ENCODE measurements at places on chromosomes 2 and 18.

- DNase-seq: no peak
These were observed 266.7 kb downstream of the AFF3 start for GRCh38 chr2:99875627-99876201.

DNA sequence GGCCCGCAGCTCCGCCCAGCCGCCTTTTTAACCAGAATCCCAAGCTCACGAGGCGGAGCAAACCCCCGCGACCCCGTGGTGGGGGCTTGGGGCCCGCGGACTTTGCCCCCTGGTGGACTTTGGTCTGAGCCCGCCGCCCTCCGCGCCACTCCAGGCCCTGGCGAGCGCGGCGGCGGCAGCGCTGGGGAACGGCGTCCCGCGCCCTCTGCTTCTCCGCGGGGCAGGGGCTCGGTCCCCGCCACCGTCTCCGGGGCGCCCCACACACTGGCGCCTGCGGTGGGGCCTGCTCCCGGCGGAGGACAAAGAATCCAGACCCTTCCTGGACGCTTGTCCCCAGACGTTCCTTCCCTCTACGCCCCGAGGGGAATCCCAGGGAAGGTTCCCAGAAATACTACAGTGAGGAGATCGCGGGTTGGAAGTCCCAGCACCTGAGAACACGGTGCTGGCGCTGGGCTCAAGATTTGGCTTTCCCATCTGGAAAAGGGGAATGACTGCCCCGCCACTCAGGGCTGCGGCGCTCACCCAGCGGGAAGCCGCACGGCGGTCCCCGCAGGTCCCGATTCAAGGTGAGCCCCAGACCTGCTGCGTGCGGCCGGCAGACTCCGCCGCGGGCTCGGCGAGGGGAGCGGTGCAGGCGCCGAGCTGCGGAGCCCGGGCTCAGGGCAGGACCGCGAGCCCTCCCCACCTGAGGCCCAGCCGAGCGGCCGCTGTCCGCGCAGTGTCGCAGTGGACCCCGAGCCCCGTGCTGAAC lies at the start of gene HAAO:
Gene HAAO (minus strand): TSS at position 1 of the 751 bp plus-strand sequence. CDS start 47 bp downstream, outside the sequence.
- no peak for DNase-seq

- DNase-seq: no peak
These were observed 493.5 kb upstream of the MYT1L start for GRCh38 chr2:2824588-2824987.

DNA sequence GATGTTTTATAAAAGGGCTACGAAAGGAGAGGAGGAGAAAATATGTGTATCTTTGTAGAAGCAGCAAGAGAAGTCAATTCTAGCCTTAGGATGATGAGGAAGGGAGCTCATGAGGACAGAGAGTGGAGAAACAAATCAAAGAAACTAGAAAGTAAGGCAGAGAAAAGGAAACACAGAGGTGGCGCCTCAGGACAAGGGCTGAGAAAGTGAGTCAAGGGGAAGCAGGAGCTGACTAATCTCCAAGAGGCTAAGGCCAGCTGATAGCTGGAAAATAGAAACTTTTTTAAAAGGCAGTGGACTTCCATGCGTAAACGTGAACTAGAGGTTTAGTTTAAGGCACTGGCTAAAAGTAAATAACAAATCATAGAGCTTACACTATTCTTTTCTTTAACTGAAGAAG lies 173.3 kb downstream of the ANKRD44 start:
- DNase-seq: no peak

DNA sequence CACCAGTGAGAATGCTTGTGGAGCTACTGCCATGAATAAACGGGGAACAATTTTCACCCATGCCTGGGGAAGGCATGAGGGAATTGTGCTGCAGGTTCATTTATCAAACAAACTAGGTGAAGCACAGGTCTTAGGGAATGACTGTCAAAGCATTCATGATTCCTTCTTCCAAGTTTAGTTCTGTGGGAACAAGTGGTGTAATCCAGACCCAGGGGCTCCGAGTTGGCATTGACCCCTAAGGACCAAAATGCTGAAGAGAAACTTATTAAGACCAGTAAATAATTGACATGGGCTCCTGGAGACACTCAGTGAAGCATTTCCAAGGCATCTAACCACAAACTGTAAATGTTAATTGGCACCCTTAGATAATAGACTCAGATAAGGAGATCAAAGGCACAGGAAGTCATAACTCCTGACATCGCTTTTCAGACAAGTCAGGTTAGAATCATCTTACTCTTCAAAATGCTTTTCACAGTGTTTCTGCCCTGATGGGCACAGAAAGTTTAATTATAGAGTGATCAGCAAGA lies 96.9 kb downstream of the SPP2 start:
- DNase-seq: no peak

GRCh38 chr2:187996630-187997029 lies 295.0 kb upstream of the GULP1 start:
- no peak for DNase-seq

DNA sequence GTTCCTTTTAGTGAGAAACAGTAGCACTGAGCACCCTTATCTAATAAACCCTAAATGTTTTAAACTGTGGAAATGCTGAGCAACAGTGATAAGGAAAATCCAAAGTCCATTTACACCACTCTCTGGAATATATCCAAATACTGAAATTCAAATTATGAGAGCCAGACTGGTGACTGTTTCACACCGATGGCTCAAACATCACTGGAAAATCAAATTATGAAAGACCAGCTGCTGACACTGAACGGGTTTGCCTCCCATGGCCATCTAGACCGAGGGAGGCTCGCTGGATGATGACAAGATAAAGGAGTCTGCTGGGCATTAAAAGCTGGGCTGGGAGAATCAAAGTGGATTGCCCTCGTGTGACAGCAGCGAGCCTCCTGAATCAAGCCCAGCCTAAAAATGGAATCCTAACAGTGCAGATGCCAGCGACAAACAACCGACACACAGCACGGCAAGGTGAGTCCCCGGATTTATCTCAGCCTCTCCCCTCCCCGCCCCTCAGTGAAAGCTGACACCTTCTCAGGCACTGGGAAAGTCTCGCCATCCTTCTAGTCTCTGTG lies 30.3 kb downstream of the SERPINE2 start:
- DNase-seq: no peak

DNA sequence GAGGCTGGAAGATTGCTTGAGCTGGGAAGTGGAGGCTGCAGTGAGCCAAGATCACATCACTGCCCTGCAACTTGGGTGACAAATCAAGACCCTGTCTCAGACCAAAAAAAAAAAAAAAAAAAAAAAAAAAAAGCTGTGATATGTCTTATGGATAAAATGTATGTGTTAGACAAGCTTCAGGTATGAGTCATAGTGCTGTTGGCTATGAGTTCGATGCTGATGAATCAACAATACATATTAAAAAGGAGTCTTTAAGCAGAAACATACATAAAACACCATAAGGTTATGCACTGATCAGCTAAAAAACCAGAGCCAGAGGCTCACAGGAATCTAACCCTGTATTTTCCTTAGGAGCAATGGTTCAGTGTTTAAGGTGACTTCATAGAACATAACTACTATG lies 332.3 kb downstream of the NCKAP5 start:
- no peak for DNase-seq

- DNase-seq: no peak
These were observed 191.4 kb upstream of the OSR1 start for GRCh38 chr2:19549821-19550220.

DNA sequence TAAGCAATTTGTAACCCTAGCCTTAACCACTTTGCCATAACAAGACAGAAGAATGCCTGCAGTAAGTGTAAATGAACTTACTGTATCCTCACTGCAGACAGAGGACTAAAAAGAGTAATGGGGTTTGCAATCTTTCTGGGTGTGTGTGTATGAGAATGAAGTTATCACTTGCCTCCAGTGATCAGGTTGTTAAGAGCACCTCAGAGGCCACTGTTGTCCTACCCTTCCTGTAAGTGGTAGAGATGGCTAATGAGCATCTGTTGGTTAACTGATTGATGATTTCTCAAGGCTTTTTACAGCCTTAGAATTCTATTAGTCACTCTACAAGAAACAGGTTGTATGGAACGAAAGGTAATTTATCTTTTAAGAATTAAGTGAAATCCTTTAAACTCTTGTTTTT lies 27.6 kb upstream of the GTF2A1L start:
- DNase-seq: no peak

DNA sequence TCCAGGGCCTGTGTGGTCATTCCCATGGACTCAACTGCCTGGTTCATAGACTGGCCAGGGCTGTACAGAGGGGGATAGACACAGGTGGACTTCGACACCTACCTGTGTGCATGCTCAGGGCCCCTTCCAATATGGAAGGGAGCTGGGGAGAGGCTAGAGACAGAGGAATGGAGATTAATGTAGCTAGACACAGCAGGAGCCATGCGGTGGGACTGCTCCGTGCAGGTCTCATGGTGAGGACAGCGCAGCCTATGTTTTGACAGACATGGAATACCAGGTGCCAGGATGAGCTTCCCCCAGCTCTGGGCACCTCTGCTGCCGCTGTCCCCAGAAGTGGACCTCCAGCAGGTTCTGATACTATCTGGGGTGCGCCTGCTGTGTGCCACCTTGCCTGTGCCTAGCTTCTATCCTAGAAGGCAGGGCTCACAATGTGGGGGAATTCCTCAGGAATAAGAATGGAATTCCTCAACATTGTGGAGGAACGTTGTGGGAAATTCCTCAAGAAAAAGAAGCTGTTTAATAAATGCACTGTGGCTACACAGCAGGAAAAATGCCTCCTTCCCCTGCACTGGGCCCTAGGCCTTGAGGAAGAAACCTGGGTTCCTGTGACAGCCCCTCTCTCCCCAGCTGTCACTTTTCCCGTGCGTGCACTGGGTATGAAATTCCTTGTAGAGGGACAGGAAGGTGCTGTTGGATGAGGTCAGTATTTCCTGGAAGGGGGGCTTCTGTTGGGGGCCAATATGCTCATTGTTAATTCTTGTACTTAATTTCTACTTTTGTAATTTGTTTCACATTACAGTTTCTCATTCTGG lies 7.3 kb downstream of the IL1R1 start:
- DNase-seq: no peak

GRCh38 chr2:77169426-77169825 lies 352.8 kb downstream of the LRRTM4 start:
- no peak for DNase-seq

GRCh38 chr2:201793631-201794030 lies 12.7 kb upstream of the CDK15 start:
- DNase-seq: no peak

DNA sequence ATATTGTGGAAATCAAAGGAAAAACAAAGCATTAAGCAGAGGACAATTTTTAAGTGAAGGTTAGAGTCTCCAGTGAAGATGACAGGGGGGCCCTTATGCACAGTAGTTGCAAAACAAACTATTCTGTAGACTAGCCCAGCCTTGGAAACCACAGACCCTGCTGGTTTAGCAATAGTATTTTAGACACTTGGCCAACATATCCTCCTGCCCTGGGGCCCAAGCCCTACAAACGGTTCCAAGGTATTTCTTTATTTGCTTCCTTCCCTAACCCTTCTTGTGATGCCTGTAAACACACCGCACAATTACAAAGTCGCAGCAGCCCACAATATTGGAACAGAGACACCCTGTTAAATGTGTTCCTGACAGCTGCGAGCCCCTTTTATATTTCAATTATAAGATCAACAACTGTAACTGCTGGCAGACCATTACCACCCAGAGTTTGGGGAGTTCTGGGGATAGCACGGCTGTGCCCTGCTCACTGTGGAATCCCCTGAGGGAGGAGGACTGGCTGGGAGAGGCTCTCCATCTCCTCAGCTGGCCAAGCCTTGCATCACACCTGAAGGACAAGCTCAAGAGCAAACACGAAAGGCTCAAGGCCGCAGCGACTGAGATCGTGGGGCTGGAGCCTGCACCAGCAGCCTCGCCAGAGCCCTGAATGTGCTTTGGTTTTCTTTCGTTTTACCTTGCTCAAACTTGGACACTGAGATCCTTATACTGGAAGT lies 282.2 kb upstream of the ATP5MC3 start:
- peak; percentile 98 for DNase-seq

DNA sequence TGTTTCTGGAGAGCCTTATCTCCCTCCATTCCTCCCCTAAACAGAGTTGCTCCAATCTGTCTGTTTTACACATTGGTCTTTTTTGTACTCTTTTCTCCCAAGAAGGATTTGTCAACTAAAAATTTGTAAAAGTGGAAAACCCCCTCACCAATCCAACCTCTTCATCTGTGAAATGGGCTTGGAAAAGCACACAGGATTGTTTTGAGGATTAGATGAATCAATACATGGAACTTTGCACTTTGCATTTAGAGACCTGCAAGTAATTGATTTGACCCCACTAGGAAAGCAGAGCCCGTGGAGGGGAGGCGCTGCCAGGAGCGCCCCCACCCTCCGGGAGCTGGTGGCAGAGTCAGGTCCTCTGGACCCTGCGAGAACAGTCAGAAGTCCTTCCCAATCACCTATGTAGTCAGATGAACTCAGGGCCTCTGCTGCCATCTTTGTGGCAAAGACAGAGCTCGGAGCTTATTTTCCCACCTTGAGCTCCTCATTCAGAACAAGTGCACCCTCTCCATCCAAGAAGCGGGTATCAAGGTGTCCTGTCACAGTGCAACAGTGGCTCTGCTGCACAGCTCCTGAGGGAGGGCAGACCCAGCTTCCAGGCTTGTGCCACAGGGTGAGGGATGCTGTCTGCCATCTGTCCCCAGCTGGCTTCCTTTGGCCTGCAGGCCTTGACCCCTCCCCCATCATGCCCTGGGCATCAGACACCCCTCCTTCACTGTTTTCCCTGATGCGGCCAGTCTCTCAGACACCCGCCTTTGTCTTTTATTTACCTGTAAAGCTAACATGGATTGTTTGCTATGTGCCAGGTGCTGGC lies 1.7 kb upstream of the TMEM185B start:
- DNase-seq: no peak

DNA sequence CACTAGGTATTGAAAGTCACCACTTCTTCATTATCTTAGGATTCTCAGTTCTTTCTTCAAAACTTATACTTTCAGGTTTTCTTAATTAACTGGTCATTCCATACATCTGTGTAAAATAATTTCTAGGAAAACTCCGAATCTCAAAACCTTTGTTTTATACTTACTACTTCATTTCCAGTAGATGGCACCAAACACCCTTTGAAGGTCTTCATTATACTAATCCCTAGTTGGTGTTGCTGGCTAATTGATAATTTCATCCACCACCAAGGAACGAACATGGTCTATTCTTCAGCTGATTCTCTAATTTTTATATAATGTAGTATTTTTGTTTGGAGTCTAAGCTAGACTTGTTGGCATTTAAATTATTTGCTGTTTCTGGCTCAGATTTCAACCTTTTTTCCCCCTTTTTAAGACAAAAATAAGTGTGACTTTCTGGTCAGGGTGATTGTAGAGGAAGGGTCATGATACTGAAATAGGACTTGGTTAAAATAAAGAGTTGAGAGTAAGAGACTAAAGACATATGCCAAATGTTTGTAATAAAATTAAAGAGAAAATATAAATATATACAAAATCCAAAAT lies 2.8 kb upstream of the MXD1 start:
- DNase-seq: no peak

- DNase-seq: no peak
These were observed 93.3 kb downstream of the ICA1L start for GRCh38 chr2:202778217-202778616.

DNA sequence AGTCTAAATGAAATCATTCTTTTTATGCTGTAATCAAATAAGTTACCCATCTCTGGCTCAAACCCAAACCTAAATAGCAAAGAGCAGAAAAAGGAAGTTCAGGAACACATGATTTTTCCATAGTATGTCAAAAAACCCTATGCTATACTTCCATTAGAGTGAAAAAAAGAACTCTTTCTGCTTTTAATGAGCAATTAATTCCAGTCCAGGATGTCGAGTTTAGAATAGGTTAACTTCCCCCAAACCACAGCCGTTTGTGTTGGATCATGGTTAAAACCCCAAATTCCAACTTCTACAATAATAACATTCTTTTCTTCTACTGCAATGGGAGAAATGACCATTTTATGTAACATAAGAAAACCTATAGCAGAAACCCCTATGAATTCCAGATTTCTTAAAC lies 171.1 kb upstream of the NRP2 start:
- DNase-seq: no peak

- DNase-seq: no peak
These were observed 2.7 kb downstream of the SCTR start for GRCh38 chr2:119521433-119522050.

- no peak for DNase-seq
These were observed 53.8 kb downstream of the KCNG2 start for GRCh38 chr18:79851489-79851888.

Measured in SIG-M5 (cell line).